Frontal cortex (tissue), 4 donors: ENCODE measurements at places on chromosomes 2 and 18.

DNA sequence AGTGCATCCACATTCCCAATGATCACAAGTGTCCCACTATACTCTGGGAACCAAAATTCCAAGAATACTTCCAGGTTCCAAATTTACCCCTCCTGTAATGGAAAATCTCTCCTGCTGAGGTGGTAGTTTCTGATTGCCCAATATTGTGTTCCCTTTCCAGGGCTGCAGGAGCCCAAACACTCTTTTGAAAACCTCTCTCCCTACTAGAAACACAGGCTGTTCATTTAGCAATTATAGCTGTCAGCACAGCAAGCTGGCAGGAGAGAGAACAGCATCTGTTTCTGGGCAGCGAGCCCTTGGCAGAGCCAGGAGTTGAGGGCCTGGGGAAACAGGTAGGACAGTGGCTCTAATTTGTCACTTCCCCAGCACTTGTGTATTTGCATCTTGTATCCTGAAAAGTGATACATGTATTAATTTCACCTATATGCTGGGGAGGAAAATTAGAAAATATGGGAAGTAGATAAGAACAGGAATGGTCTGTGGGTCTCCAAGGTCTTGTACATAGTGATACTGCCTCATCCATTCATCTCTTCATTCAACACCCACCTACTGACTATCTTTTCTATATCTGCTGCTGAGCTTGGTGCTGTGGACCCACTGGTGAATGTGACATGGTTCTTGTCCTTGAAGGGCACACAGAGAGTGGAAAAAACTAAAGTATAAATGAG, 16.9 kb upstream of the PAIP2B start:
- no peak for DNase-seq

GRCh38 chr18:71443706-71444480, 1100.2 kb downstream of the CBLN2 start:
- DNase-seq: no peak

DNA sequence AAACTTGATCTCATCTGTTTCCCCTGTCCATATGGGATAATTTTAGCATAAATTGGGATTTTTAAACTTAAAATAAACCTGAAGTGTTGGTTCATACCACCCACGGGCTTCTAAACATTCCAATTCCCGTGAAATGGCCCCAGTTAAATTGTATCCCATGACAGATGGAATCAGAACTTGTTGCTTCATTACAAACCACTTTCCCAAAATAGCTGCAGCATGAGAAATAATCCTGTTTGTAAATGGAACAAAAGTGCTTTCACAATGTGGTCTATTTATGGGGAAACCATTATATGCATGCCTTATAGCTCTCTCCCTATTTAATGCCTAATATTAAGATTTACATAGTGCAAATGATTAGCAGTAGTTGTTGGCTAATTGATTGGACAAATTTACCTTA, 15.9 kb downstream of the SCG2 start:
- DNase-seq: no peak

- DNase-seq: no peak
Measured at GRCh38 chr2:240567137-240567871, 980 bp upstream of the RNPEPL1 start.

GRCh38 chr2:126220331-126220730, 435.6 kb upstream of the GYPC start:
- DNase-seq: no peak

DNA sequence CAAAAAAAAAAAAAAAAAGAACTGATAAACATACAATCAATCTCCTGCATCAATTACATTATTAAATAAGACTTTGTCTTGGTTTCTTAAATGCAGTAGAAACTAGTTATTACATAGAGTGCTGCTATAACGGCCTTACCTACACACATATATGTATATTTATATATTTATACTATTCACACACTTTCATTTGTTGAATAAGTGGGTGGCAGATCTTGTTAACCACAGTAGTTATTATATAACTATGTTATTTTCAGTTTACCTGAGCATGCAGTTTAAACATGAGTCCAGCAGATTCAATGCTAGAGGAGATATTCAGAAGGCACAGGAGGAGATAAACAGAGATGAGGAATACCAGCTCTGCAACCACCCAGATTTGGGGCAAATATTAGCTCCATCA, 81.5 kb upstream of the CD226 start:
- no peak for DNase-seq

GRCh38 chr2:25188405-25188804, 20.0 kb upstream of the POMC start:
- no peak for DNase-seq

GRCh38 chr18:45860492-45860891, 35.0 kb downstream of the SIGLEC15 start:
- DNase-seq: no peak
